ENCODE measurements at places on chromosomes 3 and 15.

DNA sequence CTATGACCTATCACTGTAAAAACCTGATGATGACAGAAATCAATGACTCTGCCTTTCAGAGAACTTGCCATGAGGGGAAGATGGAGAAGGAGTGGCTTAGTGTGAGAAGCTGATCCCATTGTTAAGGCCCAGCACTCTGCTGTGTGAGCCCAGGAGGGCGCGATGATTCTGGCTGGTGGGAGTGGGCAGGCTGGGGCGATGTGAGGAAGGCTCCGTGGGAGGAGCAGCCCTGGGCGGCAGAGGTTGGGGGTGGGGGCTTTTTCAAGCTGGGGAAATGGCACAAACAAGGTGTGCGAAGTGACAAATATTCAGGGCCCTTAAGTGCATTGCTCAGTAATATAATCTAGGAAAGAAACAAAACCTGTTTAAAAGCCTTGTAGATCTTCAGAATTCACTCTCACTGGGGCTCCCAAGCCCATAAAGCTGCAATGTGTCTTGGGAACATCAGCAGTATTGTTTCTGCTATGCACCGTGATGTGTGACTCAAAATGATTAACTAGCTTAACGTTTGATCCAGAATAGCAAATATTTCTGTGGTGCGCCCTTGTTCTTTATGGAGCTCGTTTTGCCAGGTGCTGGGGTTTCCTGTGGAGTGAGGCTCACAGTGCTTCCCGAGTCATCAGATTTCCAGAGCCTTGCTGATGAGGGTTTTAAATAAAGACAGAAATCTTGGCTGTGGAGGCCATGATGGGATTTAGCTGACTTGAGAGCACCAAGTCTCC is 141.0 kb downstream of the CHDH start:
- no peak for DNase-seq

DNA sequence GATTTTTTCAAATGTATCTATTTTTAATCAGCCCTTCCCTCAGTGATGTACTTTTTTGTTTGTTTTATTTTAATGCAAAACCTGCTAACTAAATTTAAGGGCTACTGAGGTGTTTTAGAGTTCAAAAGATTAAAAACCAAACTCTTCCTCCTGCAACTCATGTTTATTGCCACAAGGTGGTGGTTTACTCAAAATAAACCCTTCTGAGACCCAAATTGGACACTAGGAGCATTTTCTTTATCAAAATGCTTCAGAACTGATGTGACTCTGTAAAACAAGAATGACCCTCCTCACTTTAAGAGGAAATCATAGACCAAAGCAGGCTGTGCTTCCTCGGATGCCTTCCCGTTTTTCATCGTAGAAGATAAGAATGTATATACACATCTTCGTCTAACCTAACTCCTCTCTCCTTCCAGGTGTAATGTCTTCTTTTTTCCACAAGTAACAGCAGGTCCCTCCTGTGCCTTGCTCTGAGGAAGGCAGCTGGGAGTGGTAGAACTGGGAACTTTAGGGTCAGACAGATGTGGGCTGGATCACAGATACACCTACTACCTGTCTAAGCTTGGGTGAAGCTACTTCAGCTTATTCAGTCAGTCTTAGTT is 2.9 kb upstream of the NME9 start:
- no peak for DNase-seq

- DNase-seq, result no peak
Measured at GRCh38 chr3:8220291-8220690, 281.3 kb upstream of the LMCD1 start.

GRCh38 chr3:62229908-62230307 is 143.4 kb downstream of the FEZF2 start:
- DNase-seq, result no peak

- DNase-seq, result no peak
Measured at GRCh38 chr3:187368251-187369088, at the start of gene RTP4. TSS of gene RTP4 (plus strand) at chr3:187368385. CDS start at chr3:187368442, 57 bp downstream.

GRCh38 chr15:68560501-68561113 is 18.2 kb upstream of the CORO2B start:
- peak; percentile 42 for DNase-seq

DNA sequence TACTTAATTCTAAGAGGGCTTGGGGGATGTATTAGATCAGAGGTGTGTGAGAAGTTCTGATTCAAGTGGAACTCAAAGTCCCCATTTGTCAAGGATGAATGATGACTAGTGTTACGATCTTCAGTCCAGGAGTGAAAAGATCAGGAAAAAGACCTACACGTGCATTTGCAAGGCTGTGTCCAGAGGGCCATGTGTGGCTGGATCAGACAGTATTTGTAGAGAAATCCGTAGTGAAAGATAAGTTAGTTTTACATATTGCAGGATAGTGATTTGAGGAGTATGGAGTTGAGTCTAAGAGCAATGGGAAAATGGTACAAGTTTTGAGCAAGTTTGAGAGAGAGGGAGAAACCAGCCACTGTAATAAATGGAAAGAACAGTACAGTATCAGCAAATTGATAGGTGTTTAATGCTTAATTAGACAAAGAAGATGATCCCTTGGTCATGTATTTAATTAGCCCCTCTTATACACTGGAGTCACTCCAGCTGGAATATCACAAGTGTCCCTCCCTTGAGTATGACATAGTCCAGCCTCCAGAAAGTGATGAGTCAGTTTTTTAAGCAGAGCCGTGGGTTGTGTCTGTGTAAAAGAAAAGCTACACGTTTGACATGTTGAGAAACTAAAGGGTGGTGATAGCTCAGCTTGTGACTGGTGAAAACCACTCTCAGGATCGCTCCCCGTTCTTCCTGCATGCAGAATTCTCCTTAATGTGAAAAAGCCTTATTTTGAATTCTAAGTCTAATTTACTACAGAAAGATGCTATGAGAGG is 348.8 kb downstream of the ROBO1 start:
- no peak for DNase-seq

GRCh38 chr3:112802338-112802737 is 44.3 kb downstream of the CD200R1L start:
- DNase-seq, result no peak

- no peak for DNase-seq
Measured at GRCh38 chr15:96285305-96285704, 45.2 kb upstream of the NR2F2 start.

DNA sequence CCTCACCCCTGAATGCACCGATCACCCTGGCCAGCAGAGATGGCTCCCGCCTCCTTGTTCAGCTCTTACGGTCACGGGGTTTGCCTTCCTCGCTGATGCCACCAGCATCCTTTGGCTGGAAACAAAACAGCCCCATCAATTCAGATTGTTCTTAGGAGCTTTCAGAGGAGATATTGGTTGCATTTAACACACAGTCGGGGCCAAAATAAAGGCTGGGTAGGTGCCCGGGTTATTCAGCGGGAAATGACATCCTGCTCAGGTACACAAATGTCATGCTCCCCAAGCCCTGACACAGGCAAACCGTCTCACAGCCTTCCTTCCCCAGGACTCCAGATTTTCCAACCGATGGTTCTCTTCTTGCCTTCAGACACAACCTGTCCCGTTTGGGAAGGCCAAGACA is 62.4 kb upstream of the MEF2A start:
- DNase-seq, result no peak

DNA sequence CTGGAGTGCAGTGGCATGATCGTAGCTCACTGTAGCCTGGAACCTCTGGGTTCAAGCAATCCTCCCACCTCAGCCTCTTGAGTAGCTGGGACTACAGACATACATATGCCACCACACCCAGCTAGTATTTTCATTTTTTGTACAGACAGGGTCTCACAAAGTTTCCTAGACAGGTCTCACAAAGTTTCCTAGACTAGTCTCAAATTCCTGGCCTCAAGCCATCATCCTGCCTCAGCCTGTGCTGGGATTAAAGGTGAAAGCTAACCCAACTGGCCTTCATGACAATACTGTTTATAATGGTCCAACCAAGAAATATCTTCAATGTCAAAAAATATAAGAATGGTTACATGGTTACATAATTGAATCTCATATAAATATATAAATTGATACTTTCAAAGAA is 24.0 kb downstream of the GPR176 start:
- DNase-seq, result no peak

GRCh38 chr15:32899126-32899596 is 181.4 kb downstream of the GREM1 start:
- no peak for DNase-seq

- no peak for DNase-seq
Measured at GRCh38 chr3:102133376-102133775, 284.1 kb downstream of the NFKBIZ start.

DNA sequence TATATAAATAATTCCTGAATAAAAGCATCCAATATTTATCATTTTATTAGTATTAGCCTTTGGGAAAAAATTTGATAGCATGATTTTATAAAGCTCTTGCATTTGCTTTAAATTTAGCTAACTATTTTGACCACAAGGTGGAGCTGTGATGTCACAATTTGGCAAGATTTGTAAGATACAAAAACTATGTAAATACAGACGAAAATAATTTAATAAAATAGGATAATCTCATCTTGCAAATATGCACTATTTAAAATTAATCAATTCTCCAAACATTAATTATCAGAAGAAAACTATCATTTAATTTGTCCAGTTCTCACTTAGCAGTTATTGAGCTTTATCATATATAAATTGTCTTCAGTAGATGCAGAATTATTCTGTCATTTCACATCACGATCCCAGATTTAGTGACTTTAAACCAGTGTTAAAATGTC is 95.4 kb downstream of the PLOD2 start:
- DNase-seq, result no peak

- DNase-seq, result no peak
Measured at GRCh38 chr15:50414624-50415023, 9.6 kb upstream of the USP8 start.

- no peak for DNase-seq
Measured at GRCh38 chr3:312160-312733, 115.7 kb downstream of the CHL1 start.

DNA sequence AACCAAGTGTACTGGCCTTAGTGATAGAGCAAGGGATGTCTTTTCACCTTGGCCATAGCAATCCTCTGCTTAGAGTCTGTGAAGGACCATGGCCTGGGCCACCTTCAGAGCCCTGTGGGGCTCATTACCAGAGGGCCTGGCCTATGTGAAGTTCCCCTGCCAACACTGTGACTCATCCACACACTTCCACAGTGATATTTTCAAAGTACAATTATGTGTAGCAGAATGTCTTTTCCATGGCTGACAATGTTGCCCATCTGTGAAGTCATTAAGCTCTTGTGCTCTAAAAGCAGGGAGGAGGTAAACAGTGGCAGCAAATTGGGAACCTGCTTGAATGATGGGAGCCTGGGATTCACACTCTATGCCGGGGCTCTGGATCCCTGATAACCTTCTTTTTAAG is 12.2 kb upstream of the CACNA1D start:
- no peak for DNase-seq

DNA sequence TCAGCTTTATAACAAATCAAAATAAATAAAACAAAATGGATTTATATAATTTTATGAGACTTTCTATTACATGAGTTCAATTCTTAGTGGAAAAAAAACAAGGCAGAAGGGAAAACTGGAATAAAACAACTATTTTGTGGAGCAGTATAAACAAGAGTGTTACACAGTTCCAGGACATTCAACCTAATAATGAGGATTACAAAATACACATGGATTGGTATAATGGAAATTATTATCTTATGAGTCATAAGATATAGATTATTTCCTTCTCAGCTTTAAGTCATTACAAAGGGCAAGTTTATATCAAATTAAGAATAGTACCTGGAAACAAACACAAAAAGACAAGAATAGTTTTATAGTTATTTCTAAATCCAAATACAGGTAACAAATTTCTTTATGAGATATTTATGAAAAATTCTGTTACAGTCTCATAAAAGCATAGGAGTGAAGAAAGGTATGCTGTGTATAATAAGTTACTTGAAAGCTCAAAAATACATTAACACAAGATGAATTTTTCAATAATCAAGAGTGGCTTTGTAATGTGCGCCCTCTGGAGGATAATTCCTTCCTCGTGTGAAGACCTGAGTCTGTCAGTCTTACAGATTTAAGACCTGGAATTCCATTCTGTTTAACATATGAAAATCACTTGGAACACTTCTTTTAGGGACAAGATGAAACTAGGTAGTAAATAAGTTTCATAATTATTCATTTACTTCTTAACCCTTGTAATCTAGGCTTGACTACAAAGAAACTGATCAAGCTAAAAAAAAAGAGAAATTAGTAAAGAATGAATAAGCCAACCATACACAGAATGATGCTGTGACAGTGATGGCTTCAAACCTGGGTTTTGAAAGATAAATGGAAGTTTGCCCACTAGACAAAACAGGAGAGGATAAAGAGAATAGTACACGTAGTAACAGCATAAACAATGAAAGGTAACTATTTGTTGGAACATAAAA is 9.5 kb downstream of the COPS2 start:
- DNase-seq, result peak; percentile 22

GRCh38 chr3:11544412-11545181 is 99.1 kb downstream of the VGLL4 start:
- peak; percentile 79 for DNase-seq

DNA sequence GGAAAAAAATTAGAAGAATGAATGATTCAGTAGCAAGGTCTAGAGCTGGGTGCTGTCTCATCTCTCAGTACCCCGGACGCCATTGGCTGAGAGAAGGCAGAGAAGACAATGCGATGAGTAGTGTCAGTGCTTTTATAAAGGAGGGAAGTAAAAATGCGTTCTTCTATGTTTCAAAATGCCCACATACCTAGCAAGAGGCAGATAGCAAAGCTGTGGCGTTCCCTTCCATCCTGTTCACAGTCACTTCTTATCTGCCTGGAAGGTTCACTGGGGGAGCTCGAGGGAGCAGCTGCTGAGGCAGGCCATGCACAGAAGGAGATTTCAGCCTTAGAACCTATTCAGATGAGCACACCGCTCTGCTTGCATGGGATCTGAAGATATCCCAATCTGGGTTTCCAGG is 234.0 kb downstream of the RPLP1 start:
- no peak for DNase-seq

- no peak for DNase-seq
Measured at GRCh38 chr3:2915826-2916225, 194.3 kb downstream of the IL5RA start.

- DNase-seq, result peak; percentile 16
Measured at GRCh38 chr3:113495035-113495434, 19.9 kb downstream of the SPICE1 start.

DNA sequence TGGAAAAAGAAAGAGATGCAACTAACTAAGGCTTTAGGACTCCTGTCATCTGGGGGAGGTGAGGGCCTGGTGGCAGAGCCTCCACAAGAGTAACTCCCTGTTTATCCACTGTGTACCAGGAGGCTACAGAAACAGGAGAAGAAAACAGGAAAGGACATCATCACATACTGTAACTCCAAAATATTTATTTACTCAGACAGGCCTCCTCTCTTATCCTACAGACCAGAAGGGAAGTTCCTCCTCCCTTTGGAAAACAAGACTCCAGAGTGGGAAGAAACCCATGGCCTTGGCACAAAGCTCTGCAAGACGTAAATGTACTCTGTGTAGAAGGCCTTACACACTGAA is 40.1 kb upstream of the AKAP13 start:
- no peak for DNase-seq

DNA sequence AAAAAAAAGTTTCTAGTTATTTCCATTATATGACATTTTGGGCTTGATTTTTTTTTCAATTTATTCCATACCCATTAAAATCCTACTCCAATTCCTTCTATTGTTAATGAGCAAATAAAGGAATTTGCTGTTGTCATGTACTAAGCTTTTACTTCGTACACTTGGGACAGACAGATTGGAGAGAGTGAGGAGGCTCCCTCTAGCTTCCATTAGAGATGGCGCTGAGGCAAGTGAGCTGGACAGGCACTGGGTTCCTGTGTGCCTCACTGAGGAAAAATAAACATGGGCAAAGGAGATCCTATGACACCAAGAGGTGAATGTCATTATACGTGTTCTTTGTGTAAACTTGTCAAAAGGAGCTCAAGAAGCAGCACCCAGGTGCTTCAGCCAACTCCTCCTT is 441.1 kb upstream of the MDFIC2 start:
- no peak for DNase-seq

GRCh38 chr15:57375827-57376695 is at the start of gene CGNL1:
TSS of gene CGNL1 (plus strand) at chr15:57376505. CDS start at chr15:57438000, 61,495 bp downstream.
- DNase-seq, result peak; percentile 44

GRCh38 chr3:127732303-127732702 is 59.6 kb downstream of the ABTB1 start:
- peak; percentile 31 for DNase-seq
